ENCODE measurements at places on chromosomes 6 and 20.

DNA sequence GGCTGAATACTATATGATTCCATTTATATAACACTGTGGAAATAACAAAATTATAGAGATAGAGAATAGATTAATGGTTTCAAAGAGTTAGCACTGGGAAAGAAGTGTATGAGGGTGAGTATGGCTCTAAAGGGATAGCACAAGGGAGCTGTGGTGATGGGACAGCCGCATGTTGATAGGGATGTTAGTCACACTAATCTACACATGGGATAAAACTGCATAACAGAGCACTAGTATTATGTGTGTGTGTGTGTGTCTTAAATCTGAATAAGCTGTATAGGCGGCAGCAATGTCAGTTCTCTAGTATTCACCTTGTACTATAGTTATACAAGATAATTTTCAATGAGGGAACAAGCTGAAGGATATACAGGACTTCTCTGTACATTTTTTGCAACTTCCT is 5.8 kb downstream of the CGA start:
- no peak for DNase-seq

DNA sequence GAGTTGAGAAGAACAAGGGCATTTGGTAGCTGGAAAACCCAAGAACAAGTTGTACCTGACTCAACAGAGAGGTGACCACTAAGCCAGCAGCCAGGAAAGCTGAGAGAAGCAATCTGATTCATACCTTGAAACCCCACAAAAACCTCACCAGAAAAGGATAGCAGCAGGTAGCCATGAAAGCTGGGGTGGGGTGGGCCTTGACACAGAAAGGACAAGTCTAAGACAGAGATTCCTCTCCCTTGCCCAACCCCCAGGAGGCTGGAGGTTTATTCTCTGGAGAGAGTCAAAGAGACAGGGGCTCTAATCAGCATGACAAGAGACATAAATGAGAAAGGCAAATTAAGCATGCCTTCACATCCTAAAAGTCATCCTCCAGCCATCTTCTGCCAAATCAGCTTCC is 151.7 kb upstream of the DST start:
- DNase-seq: no peak

- no peak for DNase-seq
Measured at GRCh38 chr6:7080311-7080710, 27.4 kb upstream of the RREB1 start.

- DNase-seq: no peak
Measured at GRCh38 chr6:109457562-109457996, 2.0 kb upstream of the MICAL1 start.

DNA sequence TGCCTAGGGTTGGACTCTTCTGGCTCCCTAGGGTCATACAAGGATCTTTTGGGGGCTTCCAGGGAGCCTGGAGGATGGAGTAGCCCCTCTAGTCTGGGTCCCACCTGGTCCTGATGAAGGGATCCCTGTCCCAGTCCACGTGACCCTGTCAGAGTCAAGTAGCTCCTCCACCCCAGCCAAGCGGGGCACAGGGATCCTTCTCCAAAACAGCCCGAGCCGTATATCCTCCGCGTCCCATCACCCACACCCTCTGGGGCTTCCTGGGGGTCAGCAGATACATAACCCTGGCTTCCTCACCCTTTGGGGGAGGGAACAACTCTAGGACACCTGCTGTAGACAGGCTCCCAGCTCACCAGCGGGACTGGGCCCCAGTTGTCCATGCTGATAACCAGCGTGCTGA is 28.0 kb downstream of the BPIFB1 start:
- DNase-seq: no peak

- DNase-seq: no peak
Measured at GRCh38 chr20:49668181-49668877, 45.3 kb downstream of the B4GALT5 start.

DNA sequence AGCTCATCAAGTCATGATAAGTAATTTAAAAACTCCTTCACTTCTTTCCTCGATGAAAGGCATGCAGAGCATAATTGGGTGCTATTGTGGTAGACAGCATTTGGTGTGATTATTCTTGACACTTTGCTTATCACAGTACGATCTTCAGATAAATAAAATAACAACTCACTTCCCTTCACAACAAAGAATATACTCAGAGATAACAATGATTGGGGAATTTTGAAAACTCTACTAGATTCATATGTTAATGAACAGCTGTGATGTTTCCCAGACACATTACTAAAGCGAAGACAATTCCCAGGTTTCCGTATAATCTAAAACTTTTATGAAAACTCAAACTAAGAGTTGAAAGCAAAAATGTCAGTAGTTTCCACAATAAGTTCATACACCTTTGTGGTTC is 670.6 kb upstream of the EPHA7 start:
- no peak for DNase-seq

- DNase-seq: no peak
Measured at GRCh38 chr6:44635486-44635885, 248.0 kb downstream of the CDC5L start.

DNA sequence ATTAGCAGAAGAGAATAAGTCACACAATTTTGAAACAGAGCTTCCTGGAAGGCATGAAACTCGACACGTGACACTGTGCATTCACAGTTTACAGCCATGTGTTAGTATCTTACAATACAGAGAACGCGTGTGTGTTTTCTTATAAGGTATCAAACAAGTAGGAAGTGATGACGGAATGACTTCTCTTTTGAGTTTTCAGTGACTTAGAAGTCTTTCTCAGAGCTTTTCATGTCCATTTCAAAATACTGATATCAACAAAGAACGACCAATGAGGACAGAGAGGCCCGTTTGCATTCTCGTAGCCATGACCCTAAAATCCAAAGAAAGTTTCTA is 36.6 kb upstream of the DUSP22 start:
- no peak for DNase-seq

DNA sequence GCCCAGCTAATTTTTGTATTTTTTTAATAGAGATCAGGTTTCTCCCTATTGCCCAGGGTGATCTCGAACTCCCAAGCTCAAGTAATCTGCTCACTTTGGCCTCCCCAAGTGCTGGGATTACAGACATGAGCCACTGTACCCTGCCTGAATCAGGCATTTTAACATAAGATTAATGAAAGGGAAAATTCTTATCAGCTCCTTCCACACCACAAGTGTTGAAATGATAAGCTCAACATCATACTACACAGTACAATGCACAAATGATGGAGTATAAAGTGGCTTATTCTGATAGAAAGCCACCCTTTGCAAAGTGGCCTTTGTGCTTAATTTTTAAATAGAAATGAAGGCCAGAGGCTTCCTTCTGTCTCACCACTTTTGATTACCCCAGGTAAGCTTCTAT is 71.3 kb upstream of the MCHR2 start:
- no peak for DNase-seq

- DNase-seq: no peak
Measured at GRCh38 chr6:11434565-11435326, 102.8 kb upstream of the TMEM170B start.

- no peak for DNase-seq
Measured at GRCh38 chr20:36786663-36787062, 13.1 kb upstream of the DSN1 start.

DNA sequence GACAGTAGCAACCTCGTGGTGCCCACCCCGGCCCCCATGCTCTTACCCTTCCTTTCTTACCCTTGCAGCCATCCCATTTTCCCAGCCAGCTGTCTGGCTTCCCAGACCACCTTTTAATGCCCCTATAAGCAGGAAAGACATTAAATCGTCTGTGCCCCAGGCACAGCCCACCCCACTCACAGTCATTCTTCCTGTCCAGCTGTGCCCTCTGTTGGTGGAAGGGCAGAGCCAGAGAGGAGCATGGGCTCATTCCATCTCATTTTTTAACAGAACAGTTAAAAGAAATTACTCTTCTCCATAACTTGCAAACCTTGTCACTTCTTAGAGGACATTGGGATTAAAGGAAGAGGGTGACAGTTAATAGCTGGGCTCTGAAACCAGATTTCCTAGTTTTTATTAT is 240.5 kb downstream of the NRN1 start:
- no peak for DNase-seq

DNA sequence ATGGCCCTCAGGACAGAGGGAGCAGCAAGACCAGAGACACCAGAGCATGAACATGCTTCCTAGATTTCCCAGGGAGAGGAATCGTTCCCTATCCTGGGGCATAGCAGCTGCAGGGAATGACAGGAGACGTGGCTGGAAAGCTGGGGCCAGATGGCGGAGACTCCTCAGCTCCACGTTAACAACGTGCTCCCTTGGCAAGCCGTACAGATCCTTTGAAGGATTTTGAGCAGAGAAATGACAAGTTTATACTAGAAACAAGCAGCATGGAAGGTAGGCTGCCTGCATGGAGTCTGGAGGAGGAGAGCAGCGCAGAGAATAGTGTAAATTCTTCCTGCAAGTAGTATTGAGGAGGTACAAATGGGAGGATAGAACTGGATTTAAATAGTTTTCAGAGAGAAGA is 11.7 kb downstream of the MYLIP start:
- DNase-seq: no peak

- DNase-seq: no peak
Measured at GRCh38 chr6:56953597-56954402, 1.1 kb upstream of the BEND6 start.

- DNase-seq: no peak
Measured at GRCh38 chr6:147642458-147642857, 134.0 kb downstream of the SAMD5 start.

- no peak for DNase-seq
Measured at GRCh38 chr20:10861619-10862018, 187.8 kb upstream of the JAG1 start.

DNA sequence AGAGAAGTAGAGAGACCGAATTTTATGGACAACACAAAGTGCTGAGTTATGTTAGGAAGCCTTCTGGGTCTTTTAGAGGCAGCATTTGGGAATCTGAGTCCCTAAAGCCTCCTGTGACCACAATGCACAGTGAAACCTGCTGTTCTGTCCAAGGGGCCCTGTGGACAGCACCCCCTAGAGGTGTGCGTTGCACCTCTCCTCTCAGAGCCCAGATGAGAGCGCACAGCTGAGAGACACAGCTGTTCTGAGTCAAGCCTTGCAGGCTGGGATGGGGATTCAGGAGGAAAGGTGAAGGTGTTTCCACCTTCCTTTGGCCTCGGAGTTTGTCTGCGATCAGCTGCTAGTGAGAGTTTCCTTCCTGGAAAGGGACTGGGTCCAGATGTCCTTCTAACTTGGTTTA is 13.0 kb downstream of the PCK1 start:
- DNase-seq: no peak

DNA sequence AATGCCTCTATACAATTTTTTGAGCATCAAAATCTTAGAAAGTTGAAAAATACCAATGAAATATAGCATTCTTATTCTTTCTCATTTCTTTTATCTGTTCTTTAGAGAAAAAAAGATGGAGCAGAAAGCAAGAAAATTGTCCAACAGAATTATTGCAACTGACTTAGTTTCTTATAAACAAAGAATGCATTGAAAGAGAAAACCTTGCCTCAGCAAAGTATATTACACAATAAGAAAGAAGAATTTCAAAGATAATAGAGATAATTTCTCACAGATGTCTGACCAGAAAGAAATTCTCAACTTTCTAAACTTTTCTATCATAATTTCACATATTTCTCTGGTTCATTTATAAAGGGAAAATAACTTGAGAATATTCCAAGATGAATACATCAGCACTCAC is 47.0 kb upstream of the PRND start:
- no peak for DNase-seq

GRCh38 chr6:137792160-137793033 is 74.7 kb upstream of the TNFAIP3 start:
- no peak for DNase-seq

GRCh38 chr20:59421920-59422637 is 121.7 kb downstream of the EDN3 start:
- no peak for DNase-seq

GRCh38 chr6:166751051-166751595 is 124.1 kb upstream of the RPS6KA2 start:
- DNase-seq: no peak

DNA sequence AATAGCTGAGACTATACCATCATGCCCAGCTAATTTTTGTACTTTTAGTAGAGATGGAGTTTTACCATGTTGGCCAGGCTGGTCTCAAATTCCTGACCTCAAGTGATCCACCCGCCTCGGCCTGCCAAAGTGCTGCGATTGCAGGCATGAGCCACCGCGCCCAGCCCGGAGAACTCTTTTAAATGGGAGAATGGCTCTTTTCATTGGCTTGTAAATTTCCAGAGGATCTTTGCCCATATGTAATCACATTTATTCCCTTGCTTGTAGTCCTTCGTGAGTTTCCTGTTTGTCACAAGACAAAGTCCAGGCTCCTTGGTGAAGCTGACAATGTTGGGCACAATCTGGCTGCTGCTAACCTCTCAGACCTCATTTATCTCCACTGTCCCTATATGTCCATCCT is 135.1 kb downstream of the CEP57L1 start:
- DNase-seq: no peak

GRCh38 chr6:113709936-113710509 is 147.1 kb upstream of the MARCKS start:
- no peak for DNase-seq

- DNase-seq: no peak
Measured at GRCh38 chr6:161237176-161237575, 36.7 kb downstream of the AGPAT4 start.

DNA sequence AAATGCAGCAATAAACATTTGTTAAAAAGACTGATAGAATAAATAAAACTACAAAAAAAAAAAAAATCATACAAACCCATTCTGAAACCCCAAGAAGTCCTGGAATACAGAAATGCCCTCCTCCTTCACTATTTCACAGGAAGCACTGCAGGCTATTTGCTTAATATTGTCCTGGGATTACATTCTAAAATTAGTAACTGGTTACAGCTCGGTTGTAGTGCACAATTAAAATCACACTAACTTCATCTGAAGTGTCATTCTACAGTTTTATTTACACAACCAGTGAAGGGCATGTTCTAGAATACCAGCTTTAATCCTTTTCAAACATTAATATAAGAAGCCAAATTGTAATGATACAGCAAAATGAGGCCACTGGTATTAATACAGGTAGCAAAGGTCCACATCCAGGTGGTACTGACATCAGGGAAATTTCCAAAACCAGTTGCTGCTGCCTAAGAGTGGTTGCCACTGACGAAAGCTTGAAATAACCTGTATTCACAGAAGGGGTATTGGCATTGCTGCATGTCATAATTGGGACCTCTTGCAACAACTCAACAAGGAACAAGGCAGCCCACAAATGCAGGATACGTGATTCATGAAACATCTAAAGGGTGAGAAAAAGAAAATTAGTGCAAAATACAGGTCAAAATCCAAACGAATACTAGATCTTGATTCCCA is 26.9 kb downstream of the AKIRIN2 start:
- DNase-seq: no peak
